Activated CD8-positive, alpha-beta memory T cell treated with anti-CD3 and anti-CD28 coated beads, Interleukin-2, amount 50 U/mL, for 4 hours (primary cell): ENCODE measurements at places on chromosomes 6 and 20.

- no peak for DNase-seq
Measured at GRCh38 chr6:38750968-38751615, 36.0 kb downstream of the DNAH8 start.

DNA sequence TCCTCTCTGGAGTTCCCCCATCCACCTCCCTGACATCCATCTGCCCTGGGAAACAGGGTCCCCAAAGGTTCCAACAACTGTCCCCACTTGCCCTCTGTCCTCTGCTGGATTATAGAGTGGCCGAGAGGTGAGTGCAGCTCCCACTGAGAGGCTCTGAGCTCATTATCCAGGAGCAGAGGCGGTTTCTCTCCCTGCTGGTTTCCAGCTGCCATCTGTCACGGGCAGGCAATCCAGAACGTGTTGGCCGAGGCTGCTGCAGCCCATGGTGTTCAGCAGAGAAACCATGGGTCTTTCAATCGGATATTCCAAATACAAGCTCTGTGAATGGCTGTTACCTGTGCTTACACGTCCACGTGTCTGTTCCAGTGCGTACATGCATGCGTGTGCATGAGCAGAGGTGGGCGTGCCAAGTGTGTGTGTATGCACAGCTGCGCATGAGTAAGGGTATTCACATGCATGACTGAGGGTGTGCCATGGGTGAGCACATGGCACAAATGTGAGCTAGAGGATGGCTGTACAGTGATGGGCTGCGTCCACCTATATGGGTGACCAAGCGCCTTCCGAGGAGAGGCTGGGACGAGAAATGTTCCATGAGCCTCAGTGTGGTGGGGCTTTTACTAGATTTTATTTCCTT, 183.7 kb upstream of the PMEPA1 start:
- no peak for DNase-seq

- DNase-seq, result no peak
Measured at GRCh38 chr6:159959165-159959975, 9.5 kb upstream of the IGF2R start.

GRCh38 chr6:122798099-122798641, 9.1 kb downstream of the SMPDL3A start:
- DNase-seq, result no peak

- no peak for DNase-seq
Measured at GRCh38 chr20:51696304-51697071, 71.7 kb downstream of the ATP9A start.

DNA sequence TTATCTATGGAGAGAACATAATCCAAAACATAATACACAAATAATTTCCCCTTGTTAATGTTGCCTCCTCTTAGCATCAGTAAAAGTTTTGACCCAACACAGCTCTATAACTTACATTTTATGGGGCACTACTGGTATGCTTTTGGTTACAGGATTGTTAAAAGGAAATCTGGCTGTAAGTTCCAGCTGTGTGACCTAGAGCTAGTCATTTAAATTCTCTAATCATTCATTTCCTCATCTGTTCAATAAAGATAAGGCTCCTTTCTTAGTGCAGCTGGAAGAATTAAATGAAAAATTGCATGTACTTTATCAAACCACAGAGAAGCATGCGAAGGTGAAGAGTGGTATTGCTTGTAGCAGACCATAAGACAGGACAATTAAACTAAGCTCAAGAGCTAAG, 4.6 kb downstream of the SLC17A2 start:
- no peak for DNase-seq

DNA sequence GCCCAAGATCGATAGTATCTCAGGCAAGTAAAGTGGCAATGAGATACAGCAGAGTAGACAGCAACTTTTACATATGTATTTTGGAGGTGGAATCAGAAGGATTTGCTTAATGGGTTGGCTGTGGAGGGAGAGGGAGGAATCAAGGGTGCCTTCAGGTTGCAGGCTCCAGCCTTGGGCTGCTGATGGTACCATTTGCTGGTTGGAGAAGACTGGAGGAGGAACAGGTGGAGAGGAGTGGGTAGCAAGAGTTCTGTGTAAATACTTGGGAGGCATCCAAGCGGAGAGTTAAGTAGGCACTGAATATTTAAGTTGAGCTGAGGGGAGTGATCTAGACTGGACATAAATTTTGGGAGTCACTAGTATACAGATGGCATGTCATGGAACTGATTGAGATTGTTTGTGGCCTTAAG, 5.2 kb downstream of the BICRAL start:
- DNase-seq, result no peak

DNA sequence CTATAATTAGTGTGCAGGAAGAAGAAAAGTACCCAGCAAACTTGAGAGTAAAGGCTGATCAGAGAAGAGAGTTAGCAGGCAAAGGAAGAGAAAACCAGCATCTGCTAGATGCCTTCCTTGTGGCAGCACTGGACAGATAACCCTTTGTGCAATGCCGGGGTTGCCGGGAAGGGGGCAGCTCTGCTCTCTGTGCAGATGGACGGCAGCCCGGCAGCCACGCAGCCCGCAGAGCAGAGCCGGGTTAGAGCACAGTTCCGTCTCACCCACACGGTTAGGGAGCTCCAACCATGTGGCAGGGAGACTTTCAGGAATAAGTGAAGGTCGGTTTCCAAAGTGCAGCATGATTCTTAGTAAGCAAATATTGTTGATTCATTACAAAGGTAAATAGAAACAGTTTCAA, 80.0 kb upstream of the RPS6KA2 start:
- DNase-seq, result no peak

DNA sequence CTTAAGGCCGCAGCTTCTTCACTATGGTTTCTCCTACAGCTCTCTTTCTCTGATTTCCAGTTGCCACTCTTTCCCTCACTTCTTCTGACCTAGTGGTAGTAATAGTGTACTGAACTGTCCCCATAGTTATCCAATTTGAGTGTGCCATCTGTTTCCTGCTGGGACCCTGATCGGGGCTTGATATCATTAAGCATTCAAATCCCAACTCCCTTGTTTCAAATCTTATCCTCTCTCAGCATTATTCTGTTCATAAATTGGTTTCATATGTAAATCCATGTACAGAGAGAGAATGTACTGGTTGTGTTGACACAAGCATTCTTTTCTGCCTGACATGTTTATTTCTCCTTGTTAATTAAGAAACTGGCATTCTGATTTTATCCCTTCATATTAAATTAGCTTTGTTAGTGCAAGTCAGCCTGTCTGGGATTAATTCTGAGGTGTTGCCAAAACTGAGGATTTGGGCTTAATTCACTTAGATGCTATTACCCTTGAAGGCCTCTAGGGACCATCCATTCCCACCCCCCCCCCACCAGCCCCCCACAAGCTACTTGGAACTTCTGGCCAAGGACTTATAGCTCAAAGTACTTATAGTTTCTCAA, 84.6 kb upstream of the PROKR2 start:
- DNase-seq, result no peak

- no peak for DNase-seq
Measured at GRCh38 chr6:117552618-117553017, 49.7 kb downstream of the GOPC start.

DNA sequence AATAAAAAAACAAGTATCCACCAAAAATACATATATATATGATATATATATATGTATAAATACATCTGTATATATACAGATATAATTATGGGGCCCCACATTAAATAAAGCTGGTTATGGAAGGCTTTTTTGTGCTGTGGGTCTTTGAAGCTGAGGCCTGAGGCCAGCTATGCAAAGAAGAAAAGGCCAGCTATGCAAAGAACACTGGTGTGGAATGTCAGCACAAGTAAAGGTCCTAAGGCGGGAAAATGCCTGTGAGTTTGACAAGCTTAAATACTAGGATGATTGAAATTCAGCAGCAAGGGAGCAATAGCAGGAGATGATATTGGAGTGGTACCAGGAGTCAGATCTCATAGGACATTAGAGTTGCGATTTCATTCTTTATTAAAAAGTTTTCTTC, 25.2 kb downstream of the ADGRF1 start:
- no peak for DNase-seq

DNA sequence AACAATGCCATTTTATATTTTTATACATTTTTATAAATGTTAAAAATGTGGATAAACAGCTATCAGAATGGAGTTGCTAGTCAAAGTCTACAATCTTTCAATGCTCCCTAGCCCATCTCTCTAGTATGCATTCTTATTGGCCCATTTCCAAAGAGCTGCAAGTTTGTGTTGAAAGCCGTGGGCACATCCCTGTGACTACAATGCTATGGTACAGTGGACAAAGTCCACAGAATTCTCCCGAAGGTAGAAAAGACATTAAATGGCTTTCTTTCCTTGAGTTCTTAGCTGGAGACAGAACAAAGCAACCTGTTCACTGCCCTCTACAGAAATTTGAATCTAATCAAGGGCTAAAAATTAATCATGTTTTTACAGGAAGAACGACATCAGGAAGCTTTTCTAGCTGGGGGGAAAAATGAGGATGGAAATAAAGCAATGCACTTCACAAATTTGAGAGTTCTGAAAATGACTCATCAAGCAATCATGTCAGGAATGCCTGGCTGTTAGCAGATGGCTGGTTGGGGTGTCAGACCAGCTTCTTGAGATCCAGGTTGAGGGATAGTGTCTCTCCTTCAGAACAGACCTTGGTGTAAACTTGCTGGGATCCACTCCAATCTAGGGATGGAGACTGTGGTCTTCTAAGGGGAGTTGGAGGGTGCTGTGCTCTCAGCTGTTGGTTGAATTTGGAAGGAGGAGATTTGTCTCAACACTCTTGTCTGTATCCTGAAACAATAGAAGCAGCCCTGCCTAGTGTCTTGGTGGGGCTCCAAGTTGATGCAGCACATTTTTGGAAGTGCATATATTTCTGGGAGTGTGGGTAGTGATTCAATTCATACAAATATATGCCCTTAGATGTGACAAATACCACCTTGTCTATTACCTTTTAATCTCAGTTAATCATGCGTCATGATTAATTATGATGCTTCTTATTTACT, 143.4 kb upstream of the PHACTR1 start:
- DNase-seq, result no peak

DNA sequence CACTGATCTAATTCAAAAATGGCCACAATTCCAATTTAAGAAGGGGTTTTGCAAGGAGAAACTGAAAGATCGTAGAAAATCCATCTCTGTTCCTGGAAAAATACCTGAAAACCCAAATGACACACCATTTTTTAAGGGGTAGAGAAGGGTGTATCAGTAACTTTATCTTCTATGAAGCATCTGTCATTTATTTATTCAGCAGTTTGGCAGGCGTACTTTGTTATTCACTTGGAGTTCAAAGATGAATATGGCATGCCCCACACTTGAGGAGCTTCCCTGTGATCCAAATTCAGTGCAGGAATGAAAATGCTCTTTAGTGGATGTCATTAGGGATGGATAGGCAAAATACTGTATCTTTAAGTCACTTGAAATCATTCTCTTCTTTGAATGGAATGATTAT, 7.2 kb downstream of the HINT3 start:
- no peak for DNase-seq

DNA sequence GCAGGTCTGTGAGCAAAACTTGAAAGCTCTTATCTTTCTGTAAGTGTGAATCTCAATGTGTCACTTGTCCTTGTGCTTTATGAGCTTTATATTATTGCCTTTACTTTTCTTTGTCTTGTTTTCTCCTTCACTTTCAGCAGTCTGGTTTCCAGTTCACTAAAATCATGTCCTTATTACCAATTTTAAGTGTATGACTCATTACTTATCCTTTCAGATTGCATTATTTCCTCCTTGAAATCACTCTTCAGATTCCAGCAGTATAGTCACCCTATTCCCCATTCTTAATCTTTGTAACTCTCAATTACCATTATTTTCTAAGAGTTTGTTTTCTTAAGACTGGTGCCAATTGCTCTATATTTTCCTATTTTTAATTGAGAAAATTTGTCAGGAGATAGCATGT, 117.4 kb upstream of the GRIK2 start:
- no peak for DNase-seq

DNA sequence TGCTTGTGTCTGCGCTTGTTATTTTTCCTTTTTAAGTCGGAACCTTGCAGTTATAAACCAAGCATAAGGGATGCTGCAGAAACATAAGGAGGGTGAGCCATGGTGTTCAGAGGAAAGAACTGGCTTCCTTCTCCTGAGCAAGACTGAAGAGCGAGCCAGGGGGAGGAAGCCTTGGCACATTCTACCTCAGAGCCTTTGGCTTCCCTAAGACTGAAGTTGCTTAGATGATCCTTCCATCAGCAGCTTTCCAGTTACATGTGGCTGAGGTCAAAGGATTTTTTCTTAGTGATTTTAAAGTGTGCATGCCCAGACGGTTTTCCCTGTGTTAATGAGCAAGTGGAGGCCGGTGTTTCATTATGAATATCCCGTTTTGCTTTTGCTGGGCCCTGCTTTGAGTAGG, 363.8 kb downstream of the DOK5 start:
- no peak for DNase-seq

- no peak for DNase-seq
Measured at GRCh38 chr20:10920396-10920795, 246.6 kb upstream of the JAG1 start.

GRCh38 chr6:156046268-156046665, 590.6 kb upstream of the NOX3 start:
- DNase-seq, result no peak

GRCh38 chr20:40669692-40670091, 19.3 kb downstream of the MAFB start:
- no peak for DNase-seq

GRCh38 chr6:1336246-1336843, 24.4 kb downstream of the FOXQ1 start:
- DNase-seq, result no peak

- peak; percentile 59 for DNase-seq
Measured at GRCh38 chr6:37696841-37697662, 631 bp downstream of the MDGA1 start.

- no peak for DNase-seq
Measured at GRCh38 chr20:1401451-1401907, 8.6 kb upstream of the FKBP1A start.

- DNase-seq, result no peak
Measured at GRCh38 chr6:30321692-30322388, 4.9 kb upstream of the TRIM39 start.

GRCh38 chr6:146984251-146984924, 219.8 kb upstream of the STXBP5 start:
- no peak for DNase-seq

DNA sequence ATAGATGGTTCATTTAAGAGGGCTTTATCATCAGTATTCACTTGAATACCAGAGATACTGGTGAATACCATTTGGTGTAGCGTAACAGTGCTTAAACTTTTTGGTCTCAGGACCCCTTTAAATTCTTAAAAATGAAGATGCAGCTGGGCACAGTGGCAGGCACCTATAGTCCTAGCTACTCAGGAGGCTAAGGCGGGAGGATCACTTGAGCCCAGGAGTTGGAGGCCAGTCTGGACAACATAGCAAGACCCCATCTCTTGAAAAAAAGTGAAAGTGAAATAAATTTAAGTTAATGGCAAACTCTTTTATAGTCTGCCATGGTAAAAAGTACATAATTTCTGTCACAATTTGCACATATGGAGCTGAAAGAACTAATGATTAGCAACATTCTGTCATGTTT, 39.3 kb downstream of the VAPB start:
- no peak for DNase-seq
